ENCODE measurements at places on chromosomes 13 and 19. TPM values are rescaled to one million over a fixed set of nuclear protein-coding genes. Genes with fewer than 3 reads are reported as not detected.

XRCC1 gene
- total RNA-seq = 13.9 TPM

HCST gene
- total RNA-seq = 0.41 TPM

ZNF730 gene
- total RNA-seq = 25.3 TPM

CD79A gene
- total RNA-seq = not detected

MISP gene
- 0.41 TPM for total RNA-seq
